DMS 273 treated with DMSO at 0.1 percent for 48 hours (cell line): ENCODE measurements at places on chromosomes 7 and 10.
A peak's percentile ranks its signal among the peaks of the same experiment; 100 is the strongest.

GRCh38 chr10:74921744-74922143 lies 95.3 kb downstream of the KAT6B start:
- DNase-seq = peak; percentile 40

GRCh38 chr10:123858077-123858681 lies 33.4 kb downstream of the CPXM2 start:
- no peak for DNase-seq

DNA sequence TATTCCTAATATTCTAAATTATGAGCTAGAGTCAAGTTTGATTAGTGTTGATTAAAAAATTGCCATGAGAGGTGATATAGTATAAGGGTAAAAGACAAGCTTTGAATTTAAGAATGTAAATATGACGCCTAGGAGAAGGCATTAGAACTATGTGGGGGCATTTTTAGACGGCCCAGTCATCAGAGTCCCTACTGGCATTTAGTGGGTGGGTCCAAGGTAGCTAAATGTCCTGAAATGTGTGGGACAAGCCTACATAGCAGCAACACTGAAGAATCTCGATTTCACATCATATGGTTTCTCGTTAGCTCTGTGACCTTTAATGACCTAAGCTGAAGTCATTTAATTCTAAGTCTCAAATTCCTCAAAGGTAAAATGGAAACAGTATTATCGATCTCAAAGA lies 133.5 kb downstream of the SGMS1 start:
- DNase-seq = no peak

- DNase-seq = no peak
Measured at GRCh38 chr10:60810437-60811182, 32.3 kb downstream of the CDK1 start.

- no peak for DNase-seq
Measured at GRCh38 chr10:78981257-78981969, 87.4 kb upstream of the ZMIZ1 start.

GRCh38 chr7:108402865-108403264 lies 53.4 kb downstream of the NRCAM start:
- DNase-seq = no peak
